ENCODE measurements at places on chromosomes 12 and 14. TPM values are rescaled to one million over a fixed set of nuclear protein-coding genes. Genes with fewer than 3 reads are reported as not detected.

Gene GPR135
- polyA plus RNA-seq = 2.4 TPM

Gene NAV3
- polyA plus RNA-seq = 29.8 TPM

GRCh38 chr12:5511256-5511643, 79.3 kb downstream of the NTF3 start:
- DNase-seq = no peak

GRCh38 chr14:66445936-66446335, 40.2 kb upstream of the CCDC196 start:
- DNase-seq = no peak

GRCh38 chr14:66378712-66379505, 107.3 kb upstream of the CCDC196 start:
- DNase-seq = no peak

DNA sequence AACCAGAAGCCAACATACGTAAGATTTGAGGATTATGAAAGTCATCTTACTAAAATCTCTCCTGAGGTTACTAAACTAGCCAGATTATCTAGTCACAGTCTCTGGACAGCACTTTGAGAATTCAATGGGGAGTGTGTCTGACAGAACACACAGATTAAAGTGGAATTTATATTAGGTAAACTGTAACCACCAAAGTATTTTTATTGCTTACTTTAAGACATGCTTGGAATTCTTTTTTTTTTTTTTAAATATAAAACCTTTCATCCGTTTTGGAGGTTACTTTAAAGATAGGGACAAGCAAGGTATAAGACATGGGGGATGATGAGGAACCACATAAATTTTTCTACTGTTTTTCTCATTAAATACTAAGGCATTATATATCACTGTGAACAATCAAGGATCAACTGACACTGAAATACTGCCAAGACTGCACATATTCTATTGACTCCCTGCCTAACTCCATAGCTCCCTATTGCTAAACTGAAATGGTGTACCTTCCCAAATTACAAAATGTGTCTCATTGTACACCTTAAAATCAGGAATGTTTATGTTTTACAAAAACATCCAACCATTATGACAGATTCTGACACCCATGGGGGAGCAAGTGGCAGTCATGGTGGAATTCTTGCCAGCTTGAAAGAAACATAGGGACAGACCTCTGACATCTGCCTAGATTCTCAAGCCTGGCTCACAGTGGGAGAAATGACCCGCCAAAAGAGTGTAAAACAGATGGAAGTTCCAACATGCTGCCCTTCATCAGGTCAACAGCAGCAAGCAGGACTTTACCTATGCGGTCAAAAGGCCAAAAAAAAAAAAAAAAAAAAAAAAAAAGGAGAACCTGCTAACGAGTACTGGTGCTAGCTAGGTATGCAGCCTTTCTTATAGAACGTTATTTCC, 239.3 kb downstream of the MED13L start:
- DNase-seq = no peak

GRCh38 chr12:94244165-94245133, 96.1 kb downstream of the PLXNC1 start:
- no peak for DNase-seq

DNA sequence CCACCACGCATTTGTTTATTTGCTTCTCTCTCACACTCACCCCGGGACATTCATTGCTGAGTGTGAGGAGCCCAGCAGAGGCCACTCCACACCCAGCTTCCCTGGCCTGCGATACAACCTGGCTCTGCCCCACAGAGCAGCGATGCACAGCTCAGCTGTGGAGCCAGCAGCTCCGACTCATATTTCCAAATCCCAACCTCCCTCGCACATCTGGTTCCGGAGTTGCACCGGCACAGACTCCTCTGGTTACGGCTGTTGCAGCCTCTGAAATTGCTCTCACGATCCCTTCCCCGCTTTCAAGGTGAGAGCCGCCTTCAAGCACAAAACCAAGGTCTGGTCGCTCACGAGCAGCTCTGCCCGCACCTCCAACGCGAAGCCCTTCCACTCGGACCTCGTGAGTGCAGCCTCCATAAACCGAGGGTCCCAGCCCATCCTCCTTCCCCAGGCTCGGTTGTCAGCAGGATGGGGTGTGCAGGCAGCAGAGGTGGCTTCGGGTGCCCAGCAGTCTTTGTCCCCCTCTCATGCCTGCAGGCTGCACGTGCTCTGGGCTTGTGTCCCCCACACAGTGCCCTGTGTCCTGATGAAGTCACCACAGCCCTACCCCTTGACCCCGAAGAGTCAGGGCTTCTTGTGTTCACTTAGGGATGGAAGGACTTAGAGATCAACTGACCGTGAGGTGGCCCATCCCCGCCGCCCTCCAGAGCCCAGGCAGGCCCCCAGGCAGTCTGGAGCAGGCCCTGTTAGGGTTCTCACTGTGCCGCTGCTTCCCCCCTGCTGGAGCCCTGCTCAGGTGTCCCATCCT, 184.3 kb downstream of the ADGRD1 start:
- DNase-seq = no peak

DNA sequence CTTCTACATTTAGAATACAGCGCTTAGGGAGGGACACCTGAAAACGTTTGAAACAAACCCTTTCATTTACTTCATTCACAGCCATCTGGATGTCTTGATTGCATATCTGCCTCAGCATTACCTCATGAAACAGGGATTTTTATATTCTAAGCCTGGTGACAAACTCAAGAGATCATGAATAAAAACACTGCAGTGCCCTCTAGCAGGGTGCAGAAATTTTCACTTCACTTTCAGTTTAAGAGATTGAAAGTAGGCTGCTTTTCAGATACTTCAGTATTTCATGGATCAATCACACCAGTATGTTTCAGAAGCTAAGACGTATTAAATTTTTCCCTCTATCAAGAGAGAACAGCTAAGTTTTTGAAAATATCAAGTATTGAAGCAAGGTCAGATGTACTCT, 467.8 kb downstream of the MDGA2 start:
- DNase-seq = no peak

DNA sequence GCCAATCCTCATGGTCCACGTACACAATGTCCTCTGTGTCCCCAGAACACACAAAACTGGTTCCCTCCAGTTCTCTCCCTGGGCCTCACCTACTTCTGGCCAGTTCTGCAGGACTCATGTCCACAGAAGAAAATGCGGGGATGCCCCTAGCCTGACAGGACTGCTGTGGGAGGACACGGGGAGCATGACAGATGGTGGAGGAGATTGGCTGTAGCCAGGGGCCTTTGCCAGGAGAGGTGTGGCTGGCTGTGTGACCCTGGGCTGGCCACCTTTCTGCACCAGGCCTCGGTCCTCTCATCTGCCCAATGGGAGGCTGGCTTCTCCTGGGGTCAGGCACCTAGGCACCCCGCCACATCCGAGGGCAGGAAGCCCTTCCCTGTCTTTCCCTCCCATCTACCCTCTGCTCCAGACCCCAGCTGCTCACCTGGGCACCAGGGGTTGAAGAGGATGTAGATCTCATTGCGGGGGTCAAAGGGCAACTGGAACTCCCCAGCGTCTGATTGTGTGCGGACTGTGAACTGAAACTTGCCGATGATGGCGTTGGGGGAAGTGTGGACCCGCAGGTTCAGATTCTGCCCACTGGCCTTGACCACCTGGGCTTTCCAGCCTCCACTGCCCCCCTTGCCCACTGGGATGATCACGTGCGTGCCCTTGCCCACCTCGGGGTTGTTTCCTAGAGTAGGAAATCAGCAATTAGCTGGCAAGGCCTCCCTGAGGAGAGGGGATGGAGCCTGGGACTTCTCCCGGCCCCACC, 2.8 kb downstream of the TGM1 start:
- DNase-seq = no peak

DNA sequence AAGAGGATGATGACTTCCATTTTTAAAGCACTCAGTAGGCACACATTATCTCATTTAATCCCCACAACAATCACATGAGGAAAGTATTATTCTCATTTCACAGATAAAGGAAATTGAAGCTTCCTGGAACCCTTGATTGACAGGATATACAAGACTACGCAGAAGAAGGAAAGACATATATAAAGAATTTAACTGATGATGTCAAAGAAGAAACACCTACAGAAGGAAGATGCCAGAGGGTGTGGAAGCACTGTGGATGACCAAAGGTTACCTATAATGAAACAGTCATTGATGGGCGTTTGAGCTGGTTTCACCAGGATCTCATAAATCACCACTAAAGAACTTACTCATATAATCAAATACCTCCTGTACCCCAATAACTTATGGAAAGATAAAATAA, 197.4 kb downstream of the SLC25A21 start:
- DNase-seq = no peak

Measured in AG04450 (cell line).